ENCODE measurements at places on chromosomes 12 and 14.

GRCh38 chr12:15721316-15722115 lies 67.7 kb downstream of the EPS8 start:
- no peak for DNase-seq

- no peak for DNase-seq
Measured at GRCh38 chr14:95303552-95303951, 16.2 kb downstream of the CLMN start.

DNA sequence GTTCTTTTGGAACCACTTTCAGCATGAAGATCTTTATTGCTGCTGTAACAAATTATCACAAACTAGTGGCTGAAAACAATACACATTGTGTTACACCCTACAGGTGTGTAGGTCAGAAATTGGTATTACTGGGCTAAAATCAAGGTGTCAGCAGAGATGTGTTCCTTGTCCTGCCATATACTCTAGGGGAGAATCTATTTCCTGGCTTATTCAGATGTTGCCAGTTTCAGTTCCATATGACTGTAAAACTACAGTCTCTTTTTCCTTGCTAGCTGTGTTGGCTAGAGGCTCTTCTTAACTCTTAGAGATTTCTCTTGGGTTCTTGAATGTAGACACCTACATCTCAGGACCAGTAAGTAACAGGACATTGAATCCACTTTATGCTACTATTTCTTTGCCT lies 215.6 kb upstream of the PPFIA2 start:
- no peak for DNase-seq

DNA sequence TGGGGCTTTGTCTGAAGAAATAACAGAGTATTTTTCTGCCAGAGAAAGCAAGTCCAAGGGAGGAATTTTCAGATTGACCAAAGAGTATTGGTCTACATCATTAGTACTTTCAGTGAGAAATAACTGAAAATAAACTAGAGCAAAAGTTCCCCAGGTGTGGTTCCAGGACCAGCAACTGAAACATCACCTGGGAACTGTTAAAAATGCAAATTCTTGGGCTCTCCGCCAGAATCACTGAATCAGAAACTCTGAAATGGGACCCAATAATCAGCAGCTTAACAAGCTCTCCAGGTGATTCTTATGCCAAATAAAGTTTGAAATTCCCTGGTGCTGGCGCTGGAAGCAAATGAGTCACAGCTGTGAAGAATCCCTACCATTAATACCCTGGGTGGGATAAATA lies 52.1 kb downstream of the EIF2S3B start:
- DNase-seq: no peak

Data from trophoblast cell (in vitro differentiated cells and primary cell).